ENCODE measurements at places on chromosomes 5 and 9.

DNA sequence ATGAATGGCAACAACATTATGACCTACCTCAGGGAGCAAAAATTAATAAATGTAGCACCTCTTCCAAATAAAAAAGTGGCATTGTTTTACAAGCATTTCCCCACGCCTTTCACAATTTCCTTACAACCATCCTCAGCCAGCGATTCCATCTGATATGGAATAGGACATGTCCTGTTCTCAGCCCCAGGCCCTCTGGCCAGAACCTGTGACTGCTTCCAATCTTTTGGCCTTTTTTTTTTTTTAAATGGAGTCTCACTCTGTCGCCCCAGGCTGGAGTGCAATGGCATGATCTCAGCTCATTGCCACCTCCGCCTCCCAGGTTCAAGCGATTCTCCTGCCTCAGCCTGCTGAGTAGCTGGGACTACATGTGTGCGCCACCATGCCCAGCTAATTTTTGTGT, 16.8 kb upstream of the WNK2 start:
- DNase-seq = no peak

- DNase-seq = no peak
These were observed 230.7 kb downstream of the COMMD10 start for GRCh38 chr5:116315531-116315930.

- no peak for DNase-seq
These were observed 35.7 kb upstream of the GABRP start for GRCh38 chr5:170747851-170748250.

- no peak for DNase-seq
These were observed 26.7 kb downstream of the EXD3 start for GRCh38 chr9:137396227-137396626.

- no peak for DNase-seq
These were observed 103.2 kb downstream of the CTNND2 start for GRCh38 chr5:11801061-11801460.

DNA sequence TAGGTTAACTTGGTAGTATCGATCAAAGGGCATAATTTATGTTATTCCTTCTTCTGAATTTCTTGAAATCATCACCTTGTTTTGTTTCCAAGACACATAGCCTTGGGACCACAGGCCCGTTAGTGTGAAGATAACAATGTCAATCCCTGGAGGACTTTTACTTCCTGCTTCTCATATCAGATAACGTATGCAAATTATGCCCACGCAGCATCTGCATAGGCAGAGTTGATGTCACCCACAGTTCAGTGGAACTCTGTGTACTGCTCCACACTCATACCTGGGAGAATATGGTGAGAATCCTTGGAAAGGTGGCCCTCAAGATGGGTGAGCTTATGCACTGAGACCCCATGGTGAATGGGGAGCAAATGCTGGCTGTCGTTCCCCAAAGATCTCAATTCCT, 95.0 kb downstream of the CFAP90 start:
- DNase-seq = no peak

GRCh38 chr5:129770024-129770820, 22.3 kb downstream of the MINAR2 start:
- no peak for DNase-seq

- no peak for DNase-seq
These were observed 168.5 kb upstream of the PIK3R1 start for GRCh38 chr5:68047035-68047434.

- no peak for DNase-seq
These were observed 69.0 kb upstream of the GLRX start for GRCh38 chr5:95891499-95891898.

DNA sequence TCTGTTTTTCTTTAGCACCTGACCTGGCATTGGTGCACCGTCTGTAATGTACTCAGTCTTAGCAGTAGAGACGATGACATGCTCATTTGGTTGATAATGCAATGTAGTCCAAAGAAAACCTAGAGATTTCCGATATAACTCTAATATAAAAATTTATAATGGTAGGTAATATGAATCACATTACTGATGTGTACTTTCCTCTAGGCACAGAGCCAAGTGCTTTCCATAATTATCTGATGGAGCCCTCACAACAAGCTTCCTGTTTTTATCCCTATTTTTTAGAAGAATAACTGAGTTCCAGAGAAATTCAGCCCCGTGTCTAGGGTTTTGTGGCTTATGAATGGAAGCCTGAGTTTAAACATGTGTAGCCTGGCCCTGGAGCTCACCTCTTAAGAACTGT, 53.7 kb downstream of the KDM4C start:
- DNase-seq = no peak

DNA sequence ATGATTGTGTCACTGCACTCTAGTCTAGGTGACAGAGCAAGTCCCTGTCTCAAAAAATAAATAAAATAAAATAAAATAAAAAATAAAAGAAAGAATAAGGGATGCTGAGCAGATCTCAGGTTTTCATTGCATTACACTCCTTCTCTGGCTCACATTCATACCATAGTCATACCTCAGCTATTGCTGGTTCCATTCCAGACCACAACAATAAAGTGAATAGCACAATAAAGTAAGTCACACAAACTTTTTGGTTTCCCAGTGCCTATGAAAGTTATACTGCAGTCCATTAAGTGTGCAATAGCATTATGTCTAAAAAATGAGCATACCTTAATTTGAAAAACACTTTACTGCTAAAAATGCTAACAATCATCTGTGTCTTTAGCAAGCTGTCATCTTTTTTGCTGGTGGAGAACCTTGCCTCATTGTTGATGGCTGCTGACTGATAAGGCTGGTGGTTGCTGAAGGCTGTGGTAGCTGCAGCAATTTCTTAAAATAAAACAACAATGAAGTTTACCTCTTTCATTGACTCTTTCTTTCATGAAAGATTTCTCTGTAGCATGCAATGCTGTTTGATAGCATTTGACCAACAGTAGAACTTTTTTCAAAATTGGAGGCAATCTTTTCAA, 415.7 kb downstream of the ZNF608 start:
- no peak for DNase-seq

DNA sequence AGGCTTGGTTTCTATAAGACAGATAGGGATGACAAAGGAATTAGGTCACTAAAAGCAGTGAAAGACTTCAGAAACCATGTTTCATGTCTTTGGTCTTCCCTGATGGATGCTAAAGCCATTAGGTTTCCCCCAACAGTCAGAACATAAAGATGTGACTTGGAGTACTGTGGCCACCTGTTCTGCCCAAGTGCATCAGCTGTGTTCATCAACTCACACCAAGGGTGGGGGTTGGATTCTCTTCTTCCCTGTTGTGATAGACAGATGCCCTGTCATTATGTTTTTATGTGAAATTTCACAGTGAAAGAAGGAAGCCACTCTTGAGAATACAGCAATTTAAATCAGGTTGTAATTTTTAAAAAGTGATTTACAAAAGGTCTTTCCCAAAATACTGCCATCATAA, 196.8 kb downstream of the SH3GL2 start:
- no peak for DNase-seq

GRCh38 chr9:34046784-34047379, 1.8 kb downstream of the UBAP2 start:
- DNase-seq = no peak

DNA sequence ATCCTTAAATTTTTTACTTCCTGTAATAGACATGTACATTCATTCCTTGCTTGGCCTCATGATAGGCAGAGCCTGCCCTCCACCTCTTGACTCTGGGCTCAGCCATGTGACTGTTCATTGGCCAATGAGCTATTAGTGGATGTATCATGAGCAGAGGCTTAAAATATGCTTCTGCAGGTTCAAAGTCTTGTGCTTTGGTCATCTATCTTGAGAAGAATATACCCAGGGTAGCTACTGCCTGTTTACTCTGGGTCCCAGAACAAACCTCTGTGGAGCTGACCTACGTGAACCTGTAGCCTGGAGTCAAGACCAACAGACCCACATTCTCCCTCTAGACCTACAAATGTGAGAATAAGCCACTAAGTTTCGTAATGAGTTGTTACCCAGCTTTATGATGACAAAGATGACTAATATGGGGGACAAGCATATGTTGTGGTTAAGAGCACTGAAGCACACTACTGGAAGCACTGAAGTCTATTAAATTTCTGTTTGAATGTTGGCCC, 244.4 kb downstream of the MAST4 start:
- no peak for DNase-seq

DNA sequence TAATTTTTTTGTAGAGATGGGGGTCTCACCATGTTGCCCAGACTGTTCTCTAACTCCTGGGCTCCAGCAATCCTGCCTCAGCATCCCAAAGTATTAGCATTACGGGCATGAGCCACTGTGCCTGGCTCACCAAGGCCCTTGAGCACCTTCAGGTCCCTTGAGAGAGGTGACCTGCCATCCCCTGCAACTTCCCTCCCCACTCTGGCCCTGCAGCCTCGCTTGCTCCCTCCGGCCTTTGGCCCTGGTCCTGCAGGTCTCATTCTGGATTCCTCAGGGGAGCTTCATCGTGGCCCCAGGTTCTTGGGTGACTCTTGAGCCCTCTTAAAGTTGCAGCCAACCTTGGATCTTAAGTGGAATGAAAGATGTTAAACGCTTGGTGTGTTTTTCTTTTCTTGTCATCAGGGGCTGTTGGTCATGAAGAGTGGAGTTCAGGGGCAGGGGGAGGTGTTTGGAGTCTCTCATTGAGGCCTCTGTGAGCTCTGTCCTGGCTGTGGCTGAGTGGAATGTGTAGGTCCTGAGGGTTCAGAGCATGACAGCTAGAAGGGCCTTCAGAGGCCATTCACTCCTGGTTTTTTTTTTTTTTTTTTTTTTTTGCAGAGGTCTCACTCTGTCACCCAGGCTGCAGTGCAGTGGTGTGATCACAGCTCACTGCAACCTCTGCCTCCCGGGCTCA, 33.0 kb downstream of the PPARGC1B start:
- no peak for DNase-seq

DNA sequence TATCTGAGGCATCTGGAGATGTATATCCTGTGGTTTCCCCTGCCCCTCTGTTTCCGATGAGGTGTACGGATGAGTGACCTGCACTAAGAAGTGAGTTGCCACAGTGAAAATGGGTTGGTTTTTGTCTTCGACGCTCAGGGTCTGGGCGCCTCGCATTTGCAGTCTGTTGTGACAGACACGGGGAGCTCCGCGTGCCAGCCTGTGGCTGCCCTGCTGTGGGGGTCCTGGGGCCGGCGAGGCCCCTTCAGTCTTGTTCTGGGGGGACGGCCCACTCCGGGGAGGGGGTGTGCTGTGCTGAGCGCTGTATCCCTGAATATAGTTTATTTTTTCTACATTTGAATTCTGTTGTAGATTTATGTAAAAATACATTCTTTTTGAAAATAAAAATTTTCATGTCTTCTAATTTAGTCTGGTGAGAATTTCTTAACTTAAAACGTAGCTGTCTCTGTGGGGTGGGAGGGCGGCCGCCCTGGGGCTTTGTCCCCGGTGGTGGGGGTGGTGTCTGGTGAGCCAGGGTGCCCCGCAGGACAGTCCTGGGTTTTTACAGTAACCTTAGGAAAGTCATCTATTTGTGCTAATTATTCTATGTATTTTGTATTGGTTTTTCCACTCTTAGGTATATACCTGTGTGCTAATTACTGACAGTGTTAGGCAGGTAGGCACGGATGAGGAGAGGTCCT, 4.7 kb downstream of the RNU6ATAC start:
- no peak for DNase-seq

DNA sequence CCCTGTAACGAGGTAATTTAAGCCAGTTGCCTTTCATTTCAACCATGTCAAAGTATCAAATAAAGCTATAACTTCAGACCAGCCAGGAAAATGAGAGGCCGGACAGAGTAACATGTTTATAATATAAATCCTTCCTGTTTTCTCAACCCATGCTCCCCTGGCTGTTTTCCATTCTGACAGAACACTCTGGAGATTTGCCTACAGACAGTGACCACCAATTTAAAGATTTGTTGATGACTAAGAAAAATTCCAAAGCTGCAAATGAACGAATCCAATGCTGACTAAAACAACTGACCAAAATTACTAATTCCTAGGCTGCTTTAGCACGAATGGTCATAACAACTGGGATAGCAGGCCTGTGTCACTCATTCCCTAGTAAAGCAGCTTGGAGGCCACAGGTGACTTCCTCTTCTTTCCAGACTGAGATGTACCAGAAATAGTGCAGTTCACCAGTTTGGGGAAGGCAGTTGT, 141.4 kb downstream of the AOPEP start:
- DNase-seq = no peak

- no peak for DNase-seq
These were observed 8.1 kb downstream of the TTC23L start for GRCh38 chr5:34847056-34847455.

- DNase-seq = no peak
These were observed 196.9 kb downstream of the TUSC1 start for GRCh38 chr9:25481372-25481771.

DNA sequence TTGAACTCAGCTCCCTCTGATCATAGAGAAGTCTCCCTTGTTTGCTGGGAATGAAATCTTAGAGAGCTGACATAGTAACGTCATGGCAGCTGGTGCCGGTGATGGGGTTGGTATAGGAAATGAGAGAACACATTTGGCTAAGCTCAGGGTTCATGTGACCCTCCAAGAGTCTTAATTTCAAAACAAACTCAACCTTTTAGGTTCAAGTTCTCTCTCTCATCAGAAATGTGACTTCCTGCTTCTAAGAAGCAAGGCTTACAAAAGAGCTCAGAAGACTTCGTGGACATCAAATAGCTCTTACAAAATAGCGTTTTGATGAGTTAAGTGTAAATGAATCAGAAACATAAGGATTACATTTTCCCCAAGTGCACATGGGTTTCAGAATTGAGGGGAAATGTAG, 97.3 kb downstream of the PAPPA start:
- DNase-seq = no peak

GRCh38 chr5:31270396-31270795, 76.9 kb downstream of the CDH6 start:
- no peak for DNase-seq

DNA sequence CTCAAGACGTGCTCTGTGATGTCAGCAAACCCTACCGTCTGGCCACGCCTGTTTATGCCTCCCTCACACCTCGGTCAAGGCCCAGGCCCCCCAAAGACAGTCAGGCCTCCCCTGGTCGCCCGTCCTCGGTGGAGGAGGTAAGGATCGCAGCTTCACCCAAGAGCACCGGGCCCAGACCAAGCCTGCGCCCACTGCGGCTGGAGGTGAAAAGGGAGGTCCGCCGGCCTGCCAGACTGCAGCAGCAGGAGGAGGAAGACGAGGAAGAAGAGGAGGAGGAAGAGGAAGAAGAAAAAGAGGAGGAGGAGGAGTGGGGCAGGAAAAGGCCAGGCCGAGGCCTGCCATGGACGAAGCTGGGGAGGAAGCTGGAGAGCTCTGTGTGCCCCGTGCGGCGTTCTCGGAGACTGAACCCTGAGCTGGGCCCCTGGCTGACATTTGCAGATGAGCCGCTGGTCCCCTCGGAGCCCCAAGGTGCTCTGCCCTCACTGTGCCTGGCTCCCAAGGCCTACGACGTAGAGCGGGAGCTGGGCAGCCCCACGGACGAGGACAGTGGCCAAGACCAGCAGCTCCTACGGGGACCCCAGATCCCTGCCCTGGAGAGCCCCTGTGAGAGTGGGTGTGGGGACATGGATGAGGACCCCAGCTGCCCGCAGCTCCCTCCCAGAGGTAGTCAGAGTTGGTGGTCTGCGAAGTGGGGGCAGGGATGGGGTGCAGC, 103.2 kb downstream of the PPARGC1B start:
- DNase-seq = no peak

GRCh38 chr9:82101475-82101874, 112.9 kb downstream of the SPATA31D1 start:
- no peak for DNase-seq

- no peak for DNase-seq
These were observed 96.1 kb upstream of the DNAH5 start for GRCh38 chr5:14040542-14040941.

GRCh38 chr9:133113949-133114885, 6.8 kb downstream of the RALGDS start:
- no peak for DNase-seq

Data from stimulated activated CD8-positive, alpha-beta memory T cell treated with anti-CD3 and anti-CD28 coated beads, Interleukin-12 subunit alpha, Interleukin-12 subunit beta, amount 100 ng/mL, for 1 hour (primary cell).